ENCODE measurements at places on chromosomes 2 and 18. TPM values are rescaled to one million over a fixed set of nuclear protein-coding genes. Genes with fewer than 3 reads are reported as not detected.

The PLGLB1 gene
- 2.6 TPM for polyA plus RNA-seq

The CNGA3 gene
- polyA plus RNA-seq, result 0.31 TPM

The NHEJ1 gene
- polyA plus RNA-seq, result 9.4 TPM

The RAX gene
- not detected for polyA plus RNA-seq

The EPB41L3 gene
- 9.0 TPM for polyA plus RNA-seq

The CLEC4F gene
- 1.6 TPM for polyA plus RNA-seq

The AP1S3 gene
- 1.1 TPM for polyA plus RNA-seq

The ITPRIPL1 gene
- polyA plus RNA-seq, result 2.1 TPM

The IL1R1 gene
- polyA plus RNA-seq, result 285 TPM

The RAB27B gene
- polyA plus RNA-seq, result 1.2 TPM

The FOXD4L1 gene
- not detected for polyA plus RNA-seq

The NAT8 gene
- polyA plus RNA-seq, result not detected

The TLX2 gene
- polyA plus RNA-seq, result not detected

The CCNYL1 gene
- polyA plus RNA-seq, result 11.9 TPM

The LMAN2L gene
- polyA plus RNA-seq, result 10.2 TPM

The GAD1 gene
- 0.15 TPM for polyA plus RNA-seq

The LBX2 gene
- 3.3 TPM for polyA plus RNA-seq

The GALNT3 gene
- 14.9 TPM for polyA plus RNA-seq

The NDUFS1 gene
- polyA plus RNA-seq, result 75.9 TPM

The UGT1A10 gene
- not detected for polyA plus RNA-seq

The RTP5 gene
- not detected for polyA plus RNA-seq

The POTEC gene
- not detected for polyA plus RNA-seq

The C1GALT1C1L gene
- 1.0 TPM for polyA plus RNA-seq

The DNER gene
- 1.4 TPM for polyA plus RNA-seq

The CKAP2L gene
- polyA plus RNA-seq, result 0.05 TPM

The REG1B gene
- 17.0 TPM for polyA plus RNA-seq

The CPLX4 gene
- 0.07 TPM for polyA plus RNA-seq

The GPR39 gene
- 0.54 TPM for polyA plus RNA-seq

The TTN gene
- 0.03 TPM for polyA plus RNA-seq

The CYS1 gene
- 14.2 TPM for polyA plus RNA-seq

The CCDC121 gene
- 1.5 TPM for polyA plus RNA-seq

The ANKRD62 gene
- polyA plus RNA-seq, result 0.18 TPM

The LRP1B gene
- 0.25 TPM for polyA plus RNA-seq

The NAB1 gene
- 32.1 TPM for polyA plus RNA-seq

The ITPRID2 gene
- 39.3 TPM for polyA plus RNA-seq

The SLC38A11 gene
- 2.9 TPM for polyA plus RNA-seq

The LYG2 gene
- polyA plus RNA-seq, result not detected

The CHRNG gene
- polyA plus RNA-seq, result not detected

The RRM2 gene
- polyA plus RNA-seq, result 0.45 TPM

The CEP68 gene
- polyA plus RNA-seq, result 5.0 TPM

The SMYD5 gene
- 17.4 TPM for polyA plus RNA-seq

The FKBP7 gene
- 7.0 TPM for polyA plus RNA-seq

The LINC00305 gene
- not detected for polyA plus RNA-seq

The CAB39 gene
- 12.3 TPM for polyA plus RNA-seq

The HOXD8 gene
- polyA plus RNA-seq, result 8.8 TPM

All from adipose tissue (tissue), 3 donors.